Non-pigmented ciliary epithelial cell (primary cell): ENCODE measurements at places on chromosomes 3 and 15.

GRCh38 chr15:72783004-72783639 lies 436 bp downstream of the ADPGK start:
- no peak for DNase-seq

DNA sequence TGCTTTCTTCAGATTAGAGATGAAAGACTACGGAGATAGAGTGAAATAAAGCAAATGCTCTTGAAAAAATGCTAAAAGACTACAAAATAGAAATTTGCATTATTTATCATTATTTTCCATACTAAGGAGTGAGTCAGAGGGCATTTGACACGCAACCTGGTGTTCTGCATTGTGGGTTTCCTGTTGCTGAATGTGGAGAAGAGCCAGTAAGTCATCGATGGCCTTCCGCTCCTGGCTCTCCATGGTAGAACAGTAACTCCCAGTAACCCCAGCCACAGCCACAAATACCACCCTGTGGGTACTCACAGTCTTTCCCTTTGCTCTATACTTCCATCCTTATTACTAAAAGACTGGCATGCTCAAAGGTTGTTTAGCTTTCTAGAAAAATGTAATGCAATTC lies 61.5 kb downstream of the CGGBP1 start:
- no peak for DNase-seq

DNA sequence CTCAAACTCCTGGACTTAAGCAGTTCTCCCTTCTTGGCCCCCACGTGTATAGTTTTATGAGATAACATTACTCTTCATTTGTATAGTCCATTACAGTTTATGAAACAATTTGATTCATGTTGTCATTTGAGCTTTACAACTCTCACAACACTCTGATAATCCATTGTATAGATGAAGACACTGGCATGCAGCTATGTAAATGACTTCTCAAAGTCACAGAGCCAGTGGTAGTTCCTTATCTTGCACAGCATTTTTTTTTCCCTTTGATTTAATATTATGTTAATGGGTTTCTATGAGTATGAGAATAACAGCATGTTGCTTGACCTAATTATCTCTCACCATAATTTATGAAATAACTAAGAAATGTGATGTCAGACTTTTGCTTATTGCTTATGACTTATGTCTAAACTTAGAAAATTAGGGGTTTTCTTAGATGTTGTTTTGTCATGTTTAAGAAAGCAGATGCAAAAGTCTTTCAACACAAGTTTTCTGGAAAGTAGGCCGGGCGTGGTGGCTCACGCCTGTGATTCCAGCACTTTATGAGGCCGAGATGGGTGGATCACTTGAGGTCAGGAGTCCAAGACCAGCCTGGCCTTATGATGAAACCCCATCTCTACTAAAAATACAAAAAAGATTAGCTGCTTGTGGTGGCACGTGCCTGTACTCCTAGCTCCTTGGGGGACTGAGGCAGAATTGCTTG lies 13.3 kb downstream of the VPS8 start:
- no peak for DNase-seq

DNA sequence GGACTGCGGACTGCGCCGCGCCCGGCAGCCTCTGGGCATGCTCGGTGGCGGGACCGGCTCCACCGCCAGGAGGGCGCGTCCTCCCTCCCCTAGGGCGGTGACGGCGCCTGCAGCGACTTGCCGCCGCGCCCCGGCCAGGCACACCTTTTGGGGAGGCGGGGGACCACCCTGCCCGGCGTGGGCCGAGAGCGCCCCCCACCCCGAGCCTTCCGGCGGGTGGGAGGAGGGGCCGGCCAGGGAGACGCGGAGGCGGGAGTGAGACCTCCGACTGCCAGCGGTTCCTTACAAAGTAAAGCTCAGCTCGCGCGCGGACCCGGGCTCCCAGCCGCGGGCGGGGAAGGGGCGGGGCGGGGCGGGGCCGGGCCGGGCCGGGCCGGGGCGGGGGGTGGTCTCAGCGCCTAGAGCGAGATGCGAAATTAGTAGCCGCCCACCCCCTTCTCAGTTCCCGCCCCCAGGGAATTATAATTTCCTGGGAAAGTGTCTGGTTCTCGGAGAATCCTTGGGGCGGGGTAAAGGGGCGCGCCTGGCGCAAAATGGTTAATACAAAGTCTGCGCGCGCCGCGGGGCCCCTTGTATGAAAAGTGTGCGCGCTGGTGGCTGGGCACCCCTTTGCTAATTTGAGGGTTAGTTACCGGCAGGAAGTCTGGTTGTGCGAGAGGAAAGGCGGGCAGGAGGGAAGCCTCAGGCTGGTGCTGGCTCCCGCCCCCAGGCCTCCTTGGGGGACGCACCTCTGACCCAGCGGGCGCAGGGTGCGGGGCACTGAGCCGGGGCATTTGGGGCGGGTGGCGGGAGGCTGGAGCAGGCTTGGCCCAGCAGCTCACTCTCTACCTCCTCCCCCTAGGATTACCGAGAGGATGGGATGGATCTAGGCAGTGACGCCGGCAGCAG lies 224.8 kb upstream of the IL12A start:
- no peak for DNase-seq

DNA sequence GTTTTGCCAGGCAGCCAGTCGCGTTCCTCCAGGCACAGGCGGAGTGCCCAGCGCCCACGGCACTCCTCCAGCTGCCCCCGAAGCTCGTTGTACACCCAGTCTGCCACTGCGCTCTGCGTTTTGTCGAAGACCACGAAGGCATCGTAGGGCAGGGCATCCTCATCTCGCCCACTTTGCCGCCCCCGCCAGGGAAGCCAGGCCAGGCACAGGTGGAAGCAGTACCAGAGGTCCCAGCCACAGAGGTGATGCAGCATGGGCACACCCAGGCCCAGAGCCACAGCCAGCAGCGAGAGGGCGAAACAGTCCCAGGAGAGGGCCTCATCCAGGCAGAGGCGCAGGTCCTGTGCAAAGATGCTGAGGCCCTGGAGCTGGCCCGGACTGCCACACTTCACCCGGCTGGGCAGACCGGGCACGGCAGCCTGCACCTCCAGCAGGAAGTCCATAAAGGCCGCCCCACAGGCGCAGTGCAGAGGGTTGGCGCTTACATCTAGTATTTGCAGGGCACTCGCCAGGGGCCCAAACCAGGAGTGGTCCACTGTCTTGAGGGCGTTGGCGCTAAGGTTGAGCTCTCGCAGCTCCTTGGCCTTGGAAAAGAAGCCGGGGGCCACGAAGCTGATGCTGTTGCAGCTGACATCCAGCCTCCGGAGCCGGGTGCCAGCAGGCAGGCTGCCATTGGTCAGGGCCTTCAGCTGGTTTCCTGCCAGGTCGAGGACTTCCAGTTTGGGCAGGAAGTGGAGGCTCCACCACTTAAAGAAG lies 3.7 kb downstream of the TLR9 start:
- DNase-seq: no peak

- no peak for DNase-seq
Observed at GRCh38 chr3:119697394-119697793, 5.4 kb upstream of the CFAP91 start.

DNA sequence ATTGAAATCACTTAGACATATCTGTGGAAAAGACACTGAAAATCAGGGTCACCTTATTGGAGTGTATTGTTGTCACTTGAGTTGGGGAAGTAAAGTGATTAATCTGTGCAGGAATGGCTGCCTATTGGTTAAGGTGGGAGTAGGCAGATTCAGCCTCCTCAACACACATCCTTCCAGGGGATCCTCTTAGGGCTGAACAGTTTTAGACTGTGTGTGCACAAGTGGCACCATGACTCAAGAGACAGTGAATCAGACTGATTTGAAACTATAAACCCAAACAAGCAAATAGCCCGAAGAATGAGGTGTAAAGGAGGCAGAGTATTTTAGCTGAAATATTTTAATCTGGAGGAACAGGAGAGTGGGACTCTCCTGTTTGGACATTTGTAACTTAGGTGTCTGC lies 4.9 kb downstream of the ABHD17C start:
- DNase-seq: no peak

GRCh38 chr3:85170646-85171045 lies 211.9 kb downstream of the CADM2 start:
- DNase-seq: no peak

- DNase-seq: no peak
Observed at GRCh38 chr15:59686389-59686788, 2.7 kb downstream of the BNIP2 start.

DNA sequence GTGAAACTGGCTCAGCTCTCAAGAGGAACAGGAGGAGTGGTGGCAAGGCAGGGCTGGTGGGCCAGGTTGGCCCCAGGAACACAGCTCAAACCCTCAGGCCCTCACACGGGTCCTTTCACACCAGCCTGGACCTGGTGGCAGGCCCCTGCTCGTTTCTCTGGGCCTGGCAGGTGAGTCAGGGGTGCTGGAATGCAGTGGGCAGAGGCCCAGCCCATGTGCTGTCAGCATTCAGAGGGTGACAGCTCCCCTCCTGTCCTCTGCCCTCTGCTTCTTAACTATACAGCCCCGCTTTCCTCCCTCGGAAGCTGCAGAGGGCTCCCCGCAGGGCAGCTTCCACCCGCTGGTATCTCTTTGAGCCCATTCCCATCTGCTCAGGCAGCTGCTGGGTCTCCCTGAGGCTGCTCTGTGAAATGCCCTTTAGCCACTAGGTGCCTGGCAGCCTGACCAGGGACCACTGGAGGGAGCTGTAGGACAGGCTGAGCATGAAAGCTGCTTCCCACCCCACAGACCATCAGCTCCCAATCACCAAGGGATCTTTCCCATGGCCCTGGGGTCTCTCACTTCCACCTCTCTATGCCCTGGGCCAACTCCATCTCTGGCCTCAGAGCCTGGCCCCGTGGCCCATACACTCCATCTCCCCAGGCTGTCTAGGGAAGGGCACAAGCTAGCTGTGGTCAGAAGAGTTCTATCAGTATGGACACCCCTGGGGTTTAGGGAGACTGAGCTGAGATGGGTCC lies 24.8 kb downstream of the SHF start:
- peak; percentile 47 for DNase-seq

DNA sequence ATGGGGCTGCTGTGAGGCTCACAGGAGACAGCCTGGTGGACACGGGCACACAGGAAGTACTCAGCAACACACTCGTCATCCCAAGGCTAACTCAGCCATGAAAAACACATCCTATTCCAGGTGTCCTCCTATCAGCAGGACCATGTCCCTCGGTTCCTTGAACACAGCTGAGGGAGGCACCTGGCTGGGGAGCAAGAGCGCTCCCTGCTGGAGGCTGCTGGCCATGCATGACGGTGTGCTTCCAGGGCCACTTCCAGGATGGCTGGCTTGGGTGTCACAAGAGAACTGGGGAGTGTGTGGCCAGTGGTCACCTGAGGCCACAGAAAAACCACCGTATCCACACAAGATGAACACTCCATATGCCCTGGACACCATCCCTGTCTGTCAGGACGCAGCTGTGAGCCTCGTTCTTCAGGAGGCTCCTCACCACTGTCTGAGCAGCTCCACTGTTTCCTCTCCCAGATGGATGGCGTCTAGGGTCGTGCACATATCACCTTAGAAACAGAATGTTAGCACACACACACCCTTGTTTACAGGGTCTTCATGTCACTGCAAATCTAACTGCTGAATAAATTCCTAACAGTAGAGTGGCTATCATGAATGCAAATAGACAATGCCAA lies 31.0 kb downstream of the POC1A start:
- peak; percentile 24 for DNase-seq

DNA sequence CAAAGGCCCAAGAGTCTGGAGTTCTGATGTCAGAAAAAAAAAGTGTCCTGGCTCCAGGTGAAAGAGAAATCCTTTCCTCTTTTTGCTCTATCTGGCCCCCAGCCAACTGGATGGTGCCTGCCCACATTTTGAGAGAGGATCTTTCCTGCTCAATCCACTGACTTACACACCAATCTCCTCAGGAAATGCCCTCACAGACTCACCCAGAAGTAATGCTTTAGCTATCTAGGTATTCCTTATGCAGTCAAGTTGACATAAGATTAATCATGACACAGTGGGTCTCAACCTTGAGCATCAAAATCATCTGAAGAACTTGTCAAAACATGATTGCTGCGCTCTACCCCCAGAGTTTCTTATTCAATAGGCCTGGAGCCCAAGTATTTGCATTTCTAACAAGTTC lies 31.2 kb downstream of the STRIT1 start:
- DNase-seq: no peak

DNA sequence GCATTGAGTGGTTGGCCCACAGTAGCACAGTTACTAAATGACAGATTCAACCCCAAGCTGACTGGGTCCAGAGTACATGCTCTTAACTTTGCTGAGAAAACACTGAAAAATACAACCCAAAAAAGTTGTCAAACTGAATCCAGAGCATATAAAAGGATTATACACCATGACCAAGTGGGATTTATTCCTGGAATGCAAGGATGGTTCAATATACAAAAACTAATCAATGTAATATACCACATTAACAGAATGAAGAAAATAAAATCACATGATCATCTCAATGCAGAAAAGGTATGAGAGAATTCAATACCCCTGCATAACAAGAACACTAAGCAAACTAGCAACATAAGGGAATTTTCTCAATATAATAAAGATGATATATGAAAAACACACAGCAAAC lies 98.5 kb downstream of the STAG1 start:
- DNase-seq: no peak

DNA sequence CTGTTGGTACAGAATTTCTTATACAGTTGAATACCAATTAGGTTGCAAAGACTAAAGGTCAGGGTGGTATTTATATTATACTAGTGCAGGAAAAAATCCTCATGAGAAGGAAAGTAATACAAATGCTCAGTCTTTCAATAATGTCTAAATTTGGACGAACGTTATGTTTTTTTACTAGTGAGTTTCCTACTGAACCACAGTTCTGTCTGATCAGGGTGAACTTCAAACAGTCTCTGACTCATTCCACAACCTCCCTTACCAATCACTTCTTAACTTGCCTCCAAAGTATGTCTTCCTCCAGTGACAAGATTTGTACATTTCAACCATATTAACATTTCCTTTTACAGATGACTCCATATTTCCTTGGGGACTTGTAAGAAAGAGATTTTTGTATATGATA lies 3.4 kb downstream of the TMEM212 start:
- DNase-seq: no peak

DNA sequence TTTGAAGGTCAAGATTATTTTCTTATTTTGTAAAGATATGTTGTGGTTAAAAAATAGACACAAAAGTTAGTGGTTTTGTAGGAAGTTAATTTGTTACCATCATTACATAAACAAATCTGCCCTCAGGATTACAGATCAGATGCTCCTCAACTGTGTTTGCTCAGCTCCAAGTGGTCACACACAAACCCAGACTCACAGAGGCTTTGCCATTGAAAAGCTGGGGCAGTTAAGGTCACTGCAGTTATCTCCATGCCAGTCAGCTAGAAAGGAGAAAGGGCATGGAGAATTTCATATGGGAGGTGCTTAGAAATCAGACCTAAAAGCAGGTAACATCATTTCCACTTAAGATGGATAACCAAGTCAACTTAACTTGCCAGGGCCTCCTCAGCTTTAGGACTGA lies 825.7 kb upstream of the GBE1 start:
- no peak for DNase-seq

- no peak for DNase-seq
Observed at GRCh38 chr3:12934431-12934830, 93.1 kb upstream of the RPL32 start.
